NAMALWA (cell line): ENCODE measurements at places on chromosomes 11 and 22.
A peak's percentile ranks its signal among the peaks of the same experiment; 100 is the strongest.

DNA sequence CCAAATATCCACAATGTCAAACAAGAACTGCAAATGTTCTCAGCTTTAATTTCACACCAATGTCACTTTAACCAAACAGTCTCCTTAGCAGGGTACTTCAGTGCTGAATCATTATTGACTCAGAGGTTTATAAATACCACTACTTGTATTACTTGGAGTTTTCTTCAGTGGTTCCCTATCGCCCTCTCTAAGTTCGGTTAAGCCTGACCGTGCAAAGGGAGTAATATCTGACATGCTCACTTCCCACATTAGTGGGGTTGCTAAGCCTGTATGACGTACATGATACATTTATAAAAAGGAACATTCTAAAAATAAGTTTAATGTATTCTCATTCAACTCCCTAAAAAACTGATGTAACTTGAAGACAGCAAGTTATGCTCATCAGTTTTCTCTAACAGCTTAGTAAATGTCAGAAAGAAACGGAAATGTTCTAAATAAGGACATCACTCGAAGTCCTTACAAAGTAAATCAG is 93.1 kb upstream of the ZC3H12C start:
- peak; percentile 20 for DNase-seq

- no peak for DNase-seq
These were observed 33.5 kb upstream of the BID start for GRCh38 chr22:17807578-17808410.

- DNase-seq: no peak
These were observed 3.7 kb upstream of the HDHD5 start for GRCh38 chr22:17162731-17163130.

DNA sequence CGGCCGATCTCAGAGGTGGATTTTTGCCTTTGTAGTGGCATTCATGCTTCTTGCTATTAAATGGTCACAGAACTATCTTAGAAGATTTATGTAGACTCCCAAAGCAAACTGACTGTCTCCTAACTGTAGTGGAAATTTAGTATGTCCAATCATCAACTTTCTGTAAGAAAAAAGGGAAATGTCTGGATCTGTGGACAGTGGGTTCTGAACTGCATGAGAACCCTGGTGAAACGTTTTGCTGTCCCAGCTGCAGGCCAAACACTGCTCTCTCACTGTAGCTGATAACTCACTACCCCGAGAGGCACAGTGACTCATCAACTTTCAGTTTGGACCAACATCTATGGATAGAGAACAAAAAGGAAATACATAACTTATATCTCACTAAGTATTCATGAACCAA is 387.1 kb downstream of the SOX6 start:
- no peak for DNase-seq

DNA sequence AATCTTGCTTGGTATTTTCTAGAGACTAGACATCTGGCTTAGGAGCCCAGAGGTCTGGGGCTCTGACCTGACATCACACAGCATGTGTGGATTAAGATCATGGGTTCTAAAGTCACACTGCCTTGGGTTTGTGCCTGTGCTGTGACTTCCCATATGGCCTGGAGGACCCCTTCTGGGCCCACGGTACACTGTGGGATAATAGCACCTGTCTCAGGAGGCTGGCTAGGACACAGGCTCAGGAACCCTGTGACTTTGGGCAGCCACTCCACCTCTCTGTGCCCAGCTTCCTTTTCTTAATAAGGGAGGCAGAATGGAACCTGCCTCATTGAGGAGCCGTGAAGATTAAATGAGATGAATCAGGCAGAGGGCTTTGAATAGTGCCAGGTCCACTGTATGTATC is 99.2 kb upstream of the B3GAT1 start:
- DNase-seq: no peak

DNA sequence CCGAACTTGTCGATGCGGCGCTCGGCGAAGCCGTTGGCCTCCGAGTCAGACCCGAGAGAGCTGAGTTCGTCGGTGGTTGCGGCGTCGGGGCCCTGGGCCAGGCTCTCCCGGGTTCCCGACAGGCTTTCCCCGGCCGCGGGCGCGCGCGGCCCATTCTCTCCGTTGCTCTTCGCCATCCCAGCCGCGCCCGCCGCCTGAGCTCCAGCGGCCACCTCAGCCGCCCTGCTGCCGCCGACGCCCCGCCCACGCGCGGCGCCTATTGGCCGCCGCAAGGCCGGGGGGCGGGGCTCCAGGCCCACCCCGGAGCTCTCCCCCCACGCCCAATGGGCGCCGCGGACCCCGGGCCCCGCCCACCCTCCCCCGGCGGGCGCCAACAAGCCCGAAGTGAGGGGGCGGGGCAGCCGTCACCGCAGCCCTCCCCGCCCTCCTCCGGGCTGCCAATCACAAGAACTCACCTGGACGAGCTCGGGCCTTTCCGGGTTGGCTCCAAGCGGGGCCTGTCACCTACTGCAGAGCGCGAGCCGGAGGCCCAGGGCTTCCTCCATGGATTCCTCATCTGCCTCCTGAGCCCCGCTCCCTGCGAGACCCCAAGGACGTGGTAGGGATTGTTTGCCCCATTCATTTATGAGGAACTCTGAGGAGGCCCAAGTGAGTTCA is at the start of gene TBC1D10A:
TSS of gene TBC1D10A (minus strand) at position 236 of the 657 bp plus-strand sequence. CDS start at position 176, 60 bp downstream.
- peak; percentile 95 for DNase-seq

- peak; percentile 11 for DNase-seq
These were observed 83.7 kb upstream of the DBX1 start for GRCh38 chr11:20243974-20244373.

DNA sequence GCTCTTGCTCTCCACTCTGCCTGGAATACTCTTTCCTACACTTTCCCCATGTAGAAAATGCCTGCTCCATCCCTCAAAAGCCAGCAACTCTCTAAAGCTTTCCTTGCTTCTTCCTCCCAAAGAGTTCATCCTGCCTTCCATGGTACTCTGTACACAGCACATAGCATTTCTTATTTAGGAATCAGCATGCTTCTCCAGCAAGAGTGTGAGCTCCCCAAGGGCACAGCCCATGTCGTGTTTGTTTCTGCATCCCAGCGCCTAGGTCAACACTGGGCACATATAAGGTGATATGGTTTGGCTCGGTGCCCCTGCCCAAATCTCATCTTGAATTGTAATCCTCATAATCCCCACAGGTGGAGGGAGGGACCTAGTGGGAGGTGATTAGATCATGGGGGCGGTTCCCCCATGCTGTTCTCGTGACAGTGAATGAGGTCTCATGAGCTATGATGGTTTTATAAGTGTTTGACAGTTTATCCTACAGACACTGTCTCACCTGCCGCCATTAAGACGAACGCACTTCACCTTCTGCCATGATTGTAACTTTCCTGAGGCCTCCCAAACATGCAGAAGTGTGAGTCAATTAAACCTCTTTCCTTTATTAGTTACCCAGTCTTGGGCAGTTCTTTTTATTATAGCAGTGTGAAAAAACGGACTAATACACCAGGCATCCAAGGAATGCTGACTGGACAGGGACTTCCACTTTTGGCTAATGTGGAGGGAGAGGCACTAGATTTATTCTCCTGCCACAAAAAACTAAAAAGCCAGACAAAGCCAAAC is 8.2 kb downstream of the VPS37C start:
- no peak for DNase-seq

GRCh38 chr22:36910461-36910860 is 3.0 kb upstream of the CSF2RB start:
- DNase-seq: no peak

- peak; percentile 41 for DNase-seq
These were observed 1.1 kb upstream of the VPS37C start for GRCh38 chr11:61162092-61162941.

GRCh38 chr11:35526370-35526792 is 965 bp upstream of the PAMR1 start:
- no peak for DNase-seq

GRCh38 chr11:69882270-69882608 is 63.0 kb upstream of the FGF3 start:
- DNase-seq: no peak

DNA sequence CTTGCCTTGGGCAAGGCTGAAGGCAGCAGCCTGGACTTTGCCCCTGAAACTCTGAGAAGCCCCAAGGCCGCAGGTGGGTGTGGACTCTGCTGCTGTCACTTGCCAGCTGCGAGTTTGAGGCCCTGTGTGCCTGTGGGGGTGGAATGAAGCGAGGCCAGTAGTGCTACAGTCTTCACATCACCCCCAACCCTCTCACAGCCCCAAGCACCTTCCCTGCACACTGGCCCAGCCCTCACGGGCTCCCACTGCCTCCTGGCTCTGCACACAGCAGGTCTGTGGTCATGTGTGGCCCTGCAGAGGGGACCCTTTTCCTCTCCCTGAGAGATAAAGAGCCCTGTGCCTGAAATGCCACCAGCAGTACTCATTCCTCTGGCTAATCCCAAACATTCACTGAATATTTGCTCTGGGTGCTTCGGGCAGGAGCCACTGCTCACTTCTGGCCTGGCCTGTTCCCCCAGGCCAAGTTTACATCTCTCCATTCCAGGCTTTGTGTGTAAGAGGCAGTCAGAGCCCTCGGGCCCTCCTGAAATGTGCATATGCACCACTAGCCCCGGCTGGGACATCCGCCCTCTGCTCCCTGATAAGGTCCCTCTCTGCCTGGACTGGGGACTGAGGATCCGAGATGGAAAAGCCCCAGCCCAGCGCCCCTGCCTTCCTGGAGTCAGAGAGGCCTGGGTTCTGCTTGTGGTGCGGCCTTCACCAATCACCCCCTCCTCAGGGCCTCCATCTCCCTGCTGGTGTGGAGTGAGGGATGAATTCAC is 17.7 kb downstream of the MGAT3 start:
- no peak for DNase-seq

DNA sequence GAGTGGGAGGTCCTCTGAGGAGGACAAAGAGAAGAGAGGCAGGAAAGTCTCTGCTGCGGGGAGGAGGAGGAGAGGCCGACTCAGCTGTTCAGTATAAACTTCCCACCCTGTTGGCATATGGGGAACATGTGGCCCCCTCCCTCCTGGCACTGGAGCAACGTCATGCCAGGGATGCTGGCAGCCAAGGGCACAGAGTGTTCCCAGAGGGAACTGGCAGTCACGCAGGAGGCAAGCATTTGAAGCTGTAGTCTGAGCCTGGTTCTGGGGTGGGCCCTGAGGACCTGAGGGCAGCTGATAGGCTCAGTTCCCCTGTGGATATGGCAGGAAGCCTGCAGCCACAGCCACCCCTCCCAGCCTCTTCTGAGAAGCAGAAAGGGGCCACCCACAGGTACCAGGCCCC is 67.1 kb upstream of the TSPAN18 start:
- DNase-seq: no peak

DNA sequence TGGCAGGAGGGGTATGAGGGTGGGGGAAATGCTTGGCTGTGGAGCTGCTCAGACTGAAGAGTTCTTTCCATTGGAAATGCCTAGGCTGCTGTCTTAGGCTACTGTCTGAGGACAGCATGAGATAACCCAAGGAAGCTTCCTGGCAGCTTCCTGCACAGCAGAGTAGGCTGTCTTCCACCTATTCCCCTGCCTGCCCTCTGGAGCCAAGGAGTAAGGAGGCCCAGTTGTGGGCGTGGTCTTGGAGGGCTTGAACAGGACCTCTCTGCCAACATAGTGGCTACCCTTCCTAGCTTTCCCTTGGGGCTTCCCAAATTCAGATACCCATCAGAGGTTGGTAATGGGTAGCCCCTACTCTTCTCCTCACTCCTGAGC is 25.9 kb downstream of the PHLDB1 start:
- DNase-seq: no peak

DNA sequence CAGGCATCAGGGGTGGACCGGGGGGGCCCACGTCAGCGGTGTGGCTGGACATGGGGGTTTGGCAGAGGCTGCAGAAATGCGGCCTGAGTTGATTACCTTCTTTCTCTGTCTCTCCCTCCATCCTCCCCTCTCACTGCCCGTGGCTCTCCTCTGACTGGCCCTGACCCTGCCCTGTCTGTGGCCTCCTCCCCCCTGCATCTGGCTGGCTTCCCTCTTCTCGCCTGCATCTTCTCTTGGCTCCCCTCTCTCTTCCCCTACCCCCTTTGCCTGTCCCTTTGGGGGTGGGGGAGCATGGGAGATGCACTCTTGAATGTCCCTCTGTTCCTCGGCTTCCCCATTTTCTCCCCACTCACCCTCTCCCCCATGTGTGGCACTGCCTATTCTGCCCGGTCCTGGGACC is 23.9 kb upstream of the TAB1 start:
- no peak for DNase-seq

GRCh38 chr11:119319700-119320239 is 2.8 kb upstream of the MCAM start:
- no peak for DNase-seq

GRCh38 chr22:26756675-26757293 is 99.4 kb downstream of the MIAT start:
- DNase-seq: no peak

DNA sequence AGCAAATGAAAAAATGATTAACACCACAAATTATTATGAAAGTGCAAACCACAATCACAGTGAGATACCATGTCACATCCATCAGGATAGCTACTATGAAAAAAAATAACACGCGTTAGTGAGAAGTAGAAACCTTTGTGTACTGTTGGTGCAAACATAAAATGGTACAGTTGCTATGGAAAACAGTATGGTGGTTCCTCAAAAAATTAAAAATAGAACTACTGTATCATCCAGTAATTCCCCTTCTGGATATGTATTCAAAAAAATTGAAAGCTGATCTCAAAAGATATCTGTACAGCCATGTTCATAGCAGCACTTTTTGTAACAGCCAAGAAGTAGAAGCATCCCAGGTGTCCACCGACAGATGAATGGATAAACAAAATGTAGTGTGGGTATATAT is 43.4 kb downstream of the CCDC81 start:
- DNase-seq: no peak

DNA sequence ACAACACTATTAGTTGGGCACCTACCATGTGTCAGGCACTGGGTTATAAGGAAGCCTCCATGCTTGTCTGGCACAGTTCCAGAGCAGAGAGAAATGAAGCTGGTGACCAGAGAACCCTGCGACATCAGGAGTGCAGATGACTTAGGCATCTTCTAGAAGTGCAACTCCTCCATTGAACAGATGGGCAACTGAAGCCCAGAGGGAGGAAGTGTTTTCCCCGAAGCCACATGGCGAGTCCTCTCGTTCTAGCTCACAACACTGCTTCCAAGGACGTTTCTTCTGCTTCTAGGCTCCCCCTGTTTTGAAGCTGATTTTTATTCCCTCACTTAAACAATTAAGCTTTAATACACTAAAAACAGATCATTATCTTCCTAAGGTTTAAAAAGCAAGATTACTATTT is 109.8 kb upstream of the SYT13 start:
- no peak for DNase-seq

DNA sequence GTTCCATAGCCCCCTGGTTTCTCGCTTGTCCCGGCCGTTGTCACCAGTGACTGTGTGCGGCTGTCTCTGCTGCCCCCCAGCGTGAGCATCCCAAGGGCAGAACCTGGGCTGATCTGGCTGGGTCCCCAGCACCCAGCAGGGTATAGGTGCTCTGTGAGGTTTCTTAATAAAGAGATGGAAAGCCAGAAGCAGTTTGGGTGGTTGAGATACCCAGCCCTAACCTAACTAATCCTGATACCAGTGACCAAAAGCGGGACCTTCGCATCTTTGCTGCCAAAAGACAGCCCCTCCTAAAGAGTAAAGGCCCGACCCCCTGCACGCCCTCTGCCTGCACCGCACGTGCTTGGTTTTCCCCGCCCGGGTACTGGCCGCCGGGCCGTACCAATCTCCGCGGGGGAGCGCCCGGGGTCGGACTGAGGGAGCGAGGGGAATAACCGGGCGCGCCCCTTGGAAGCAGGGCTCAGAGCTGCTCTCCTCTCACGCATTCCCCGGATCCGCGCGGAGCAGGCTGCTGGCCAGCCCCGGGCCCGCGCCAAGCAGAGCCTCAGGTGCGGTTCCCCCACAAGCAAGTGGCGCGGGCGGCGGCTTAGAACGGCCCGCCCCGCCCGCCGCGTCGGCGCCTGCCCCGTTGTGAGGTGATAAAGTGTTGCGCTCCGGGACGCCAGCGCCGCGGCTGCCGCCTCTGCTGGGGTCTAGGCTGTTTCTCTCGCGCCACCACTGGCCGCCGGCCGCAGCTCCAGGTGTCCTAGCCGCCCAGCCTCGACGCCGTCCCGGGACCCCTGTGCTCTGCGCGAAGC is at the start of gene DGAT2:
TSS of gene DGAT2 (plus strand) at position 667 of the 797 bp plus-strand sequence. CDS start 214 bp downstream, outside the sequence.
- peak; percentile 85 for DNase-seq
